ENCODE measurements at places on chromosomes 16 and 17.
A peak's percentile ranks its signal among the peaks of the same experiment; 100 is the strongest.

DNA sequence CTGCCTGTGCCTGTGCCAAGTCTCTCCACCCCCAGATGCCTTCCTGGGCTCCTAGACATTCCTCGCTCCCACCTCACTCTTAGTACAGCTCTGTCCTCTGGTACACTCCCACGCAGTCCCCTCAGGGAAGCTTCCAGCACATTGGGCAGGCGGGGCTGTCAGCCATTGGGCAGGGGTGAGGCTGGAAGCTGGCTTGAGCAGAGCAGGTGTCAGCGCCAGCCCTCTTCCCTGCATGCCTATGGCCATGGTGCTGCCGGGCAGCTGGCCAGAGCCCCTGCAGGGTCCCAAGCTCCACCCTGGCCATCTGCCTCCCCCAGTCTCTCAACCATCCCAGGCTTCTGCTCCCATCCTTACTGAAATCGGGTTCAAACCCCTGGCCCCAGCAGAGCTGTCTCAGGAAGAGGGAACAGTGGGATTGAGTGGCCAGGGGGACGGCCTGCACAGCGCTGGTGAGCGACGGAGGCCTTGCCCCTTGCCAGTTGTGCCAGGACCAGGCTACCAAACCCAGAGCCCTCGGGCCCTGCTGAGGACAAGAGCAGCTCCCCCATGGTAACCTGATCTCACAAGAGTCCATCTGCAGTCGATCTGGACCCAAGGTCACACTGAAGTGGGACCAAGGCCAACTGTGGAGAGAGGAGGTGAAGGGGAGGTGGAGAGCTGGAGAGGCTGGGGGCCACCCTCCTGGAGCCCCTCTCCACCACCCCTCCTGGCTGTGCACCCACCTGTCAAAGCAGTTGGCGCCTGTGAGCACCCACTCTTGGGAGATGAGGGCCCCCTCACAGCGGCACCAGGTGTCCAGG lies 2.4 kb upstream of the B9D1 start:
- no peak for DNase-seq

GRCh38 chr16:54288835-54289241 lies 2.3 kb upstream of the IRX3 start:
- no peak for DNase-seq

- DNase-seq, result no peak
These were observed 202.6 kb upstream of the MYOCD start for GRCh38 chr17:12463102-12463501.

GRCh38 chr16:13779676-13780075 lies 140.3 kb upstream of the ERCC4 start:
- DNase-seq, result no peak

- no peak for DNase-seq
These were observed 2.5 kb upstream of the STARD3 start for GRCh38 chr17:39634384-39634871.

DNA sequence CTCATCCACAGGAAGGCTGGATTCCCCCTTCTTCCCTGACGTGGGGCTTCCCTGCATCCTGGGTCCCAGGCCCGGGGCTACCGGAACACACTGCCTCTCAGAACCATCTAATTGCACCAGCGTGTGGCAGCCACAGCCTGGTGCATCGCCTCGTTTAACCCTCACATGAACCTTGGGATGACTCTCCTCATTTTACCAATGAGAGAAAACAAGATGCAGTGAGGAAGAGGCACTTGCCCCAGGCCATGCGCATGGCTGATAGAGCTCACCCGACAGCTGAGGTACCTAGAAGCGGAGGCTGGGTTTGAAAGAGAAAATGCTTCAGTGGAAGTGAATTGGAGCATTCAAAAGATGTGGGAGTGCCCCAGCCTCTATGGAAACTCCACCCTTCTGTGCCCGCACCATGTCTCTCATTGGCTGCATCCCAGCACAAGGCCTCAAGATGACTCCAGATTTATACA lies 162.3 kb downstream of the KATNIP start:
- DNase-seq, result no peak

- DNase-seq, result no peak
These were observed 2.1 kb downstream of the P2RX5 start for GRCh38 chr17:3693829-3694231.

GRCh38 chr16:73418051-73418450 lies 370.1 kb upstream of the ZFHX3 start:
- DNase-seq, result no peak

DNA sequence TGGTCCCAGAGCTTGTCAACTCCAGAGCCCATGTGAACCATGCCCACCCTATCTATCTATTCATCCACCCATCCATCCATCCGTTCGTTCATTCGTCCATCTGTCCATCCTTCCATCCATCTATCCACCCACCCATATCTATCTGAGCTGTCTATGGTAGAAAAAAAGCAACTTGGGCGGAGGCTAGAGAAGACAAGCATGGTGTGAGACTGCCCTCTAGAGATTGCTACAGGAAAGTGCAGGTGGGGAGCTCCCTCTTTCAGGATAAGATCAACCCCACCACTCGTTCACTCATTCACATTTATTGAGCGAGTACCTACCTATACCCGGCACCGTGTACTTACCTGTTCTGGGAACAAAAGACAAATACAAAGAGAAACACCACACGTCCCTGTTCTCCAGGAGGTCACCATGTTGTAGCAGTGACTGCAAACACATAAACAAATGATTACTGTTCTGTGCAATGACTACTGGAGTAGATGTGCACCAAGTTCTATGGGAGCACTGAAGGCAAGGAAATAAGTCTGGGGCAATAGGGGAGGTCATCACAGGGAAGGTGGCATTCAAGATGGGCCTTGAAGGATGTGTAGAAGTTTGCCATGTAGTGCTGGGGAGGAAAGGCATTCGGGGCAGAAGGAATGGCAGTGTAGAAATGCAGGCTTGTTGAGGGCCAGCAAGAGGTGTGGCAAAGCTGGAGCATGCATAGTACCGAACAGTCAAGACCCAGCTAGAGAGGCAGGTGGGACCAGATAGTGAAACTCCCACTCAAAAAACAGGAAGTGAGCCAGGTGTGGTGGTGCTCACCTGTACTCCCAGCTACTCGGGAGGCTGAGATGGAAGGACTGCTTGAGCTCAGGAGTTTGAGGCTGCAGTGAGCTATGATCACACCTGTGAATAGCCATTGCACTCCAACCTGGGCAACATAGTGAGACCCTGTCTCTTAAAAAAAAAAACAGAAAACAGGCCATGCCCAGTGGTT lies 13.4 kb upstream of the ATP5MC1 start:
- peak; percentile 4 for DNase-seq

DNA sequence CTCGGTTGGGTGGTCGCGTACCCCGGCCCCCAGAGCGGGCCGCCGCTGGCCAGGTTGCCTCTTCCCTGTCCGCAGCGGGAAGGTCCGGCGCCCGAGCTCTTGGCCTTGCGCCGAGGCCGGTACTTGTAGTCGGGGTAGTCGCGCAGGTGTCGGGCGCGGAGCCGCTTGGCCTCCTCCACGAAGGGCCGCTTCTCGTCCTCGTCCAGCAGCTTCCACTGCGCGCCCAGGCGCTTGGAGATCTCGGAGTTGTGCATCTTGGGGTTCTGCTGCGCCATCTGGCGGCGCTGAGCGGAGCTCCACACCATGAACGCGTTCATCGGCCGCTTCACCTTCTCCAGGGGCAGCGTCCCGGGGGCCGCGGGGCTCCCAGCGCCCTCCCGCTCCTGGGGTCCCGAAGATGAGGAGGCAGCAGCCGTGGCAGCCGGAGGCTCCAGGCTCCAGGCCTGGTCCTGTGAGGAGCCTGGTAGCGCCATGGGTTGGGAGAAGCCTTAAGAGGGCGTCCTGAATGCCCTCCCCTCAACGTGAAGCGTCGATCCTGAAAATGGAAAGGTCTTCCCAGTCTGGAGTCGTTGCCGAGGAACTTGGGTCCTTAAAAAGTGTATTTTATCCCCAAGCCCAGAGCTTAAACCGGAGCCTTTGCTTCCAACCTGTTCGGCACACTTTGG lies 558 bp downstream of the SOX15 start:
- DNase-seq, result peak; percentile 41

- no peak for DNase-seq
These were observed 5.8 kb upstream of the CHCT1 start for GRCh38 chr17:60416368-60416925.

- DNase-seq, result no peak
These were observed 1292.0 kb downstream of the CDH8 start for GRCh38 chr16:60744198-60744597.

GRCh38 chr16:84874553-84874952 lies 54.8 kb downstream of the CRISPLD2 start:
- DNase-seq, result no peak

GRCh38 chr16:56558024-56558747 lies 6.7 kb upstream of the MT4 start:
- DNase-seq, result no peak

- DNase-seq, result no peak
These were observed 2.6 kb upstream of the HOXB5 start for GRCh38 chr17:48596000-48596734.

DNA sequence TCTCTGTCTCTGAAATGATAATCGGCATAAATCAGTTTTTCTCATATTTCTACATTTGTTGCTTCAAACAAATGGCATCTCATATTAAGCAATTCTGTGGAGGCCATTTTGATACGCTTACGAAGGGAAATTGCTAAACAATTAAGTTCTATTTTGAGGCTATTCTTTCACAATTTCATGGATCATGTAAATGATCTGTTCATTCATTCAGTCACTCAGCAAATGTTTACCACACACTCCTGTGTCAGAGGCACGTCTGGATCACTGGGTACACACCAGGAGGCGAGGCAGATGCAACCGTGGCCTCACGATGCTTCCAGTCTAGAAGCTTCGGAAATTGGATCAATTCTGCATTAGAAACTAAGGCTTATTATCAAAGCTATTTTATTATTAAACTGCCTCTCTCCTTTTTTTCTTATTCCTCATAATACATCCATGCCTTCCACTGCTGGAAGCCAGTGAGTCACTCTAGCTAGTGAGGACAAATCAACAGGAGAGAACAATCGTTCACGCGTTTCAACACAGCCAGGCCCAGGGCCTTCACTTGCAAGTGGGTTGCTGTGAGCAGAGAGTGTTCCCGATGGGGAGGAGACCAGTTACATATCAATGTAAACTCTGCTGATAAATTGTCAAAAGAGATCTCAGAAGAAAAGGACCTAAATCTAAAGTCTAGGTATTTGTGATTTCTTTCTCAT lies 11.3 kb upstream of the SLC39A11 start:
- DNase-seq, result no peak

- DNase-seq, result no peak
These were observed 19.2 kb downstream of the LITAFD start for GRCh38 chr16:8901320-8901861.
